ENCODE measurements at places on chromosomes 11 and 22.
A peak's percentile ranks its signal among the peaks of the same experiment; 100 is the strongest.

GRCh38 chr22:41598891-41599635, 9.4 kb upstream of the PMM1 start:
- peaks cover 18% of the 10 kb centered on the region for H3K4me1 ChIP-seq
- peaks cover 19% of the 10 kb centered on the region for H3K36me3 ChIP-seq
- DNase-seq, result no peak

DNA sequence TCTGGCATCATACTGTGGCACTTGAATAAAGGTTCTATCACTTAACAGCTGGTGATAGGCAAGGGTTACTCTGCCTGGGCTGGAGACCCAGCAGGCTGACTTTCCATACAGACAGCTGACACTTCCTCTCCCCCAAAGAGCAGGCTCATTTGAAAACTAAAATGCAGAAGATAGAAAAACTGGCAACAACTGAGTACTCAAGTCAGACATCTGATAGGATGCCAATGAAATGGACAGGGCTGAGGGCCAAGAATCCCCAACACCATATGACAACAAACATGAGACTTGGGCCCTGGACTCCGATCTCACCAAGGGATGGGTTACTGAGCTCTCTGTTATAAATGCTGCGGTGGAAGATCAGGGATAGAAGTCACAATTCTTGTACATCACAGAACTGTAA, 237.2 kb downstream of the LRRC4C start:
- no peak for DNase-seq
- H3K4me1 ChIP-seq, result no peaks in the 10 kb centered on the region
- no peak overlapping the region for H3K27ac ChIP-seq

- no peak overlapping the region for H3K4me3 ChIP-seq
- peak; percentile 12 for DNase-seq
- H3K36me3 ChIP-seq, result no peaks in the 10 kb centered on the region
- no peak overlapping the region for H3K27ac ChIP-seq
Measured at GRCh38 chr22:37133304-37134018, 16.3 kb downstream of the IL2RB start.

GRCh38 chr11:107006076-107006833, 12.0 kb downstream of the GUCY1A2 start:
- no peaks in the 10 kb centered on the region for H3K4me1 ChIP-seq
- no peaks in the 10 kb centered on the region for H3K27me3 ChIP-seq
- H3K27ac ChIP-seq, result no peak overlapping the region

DNA sequence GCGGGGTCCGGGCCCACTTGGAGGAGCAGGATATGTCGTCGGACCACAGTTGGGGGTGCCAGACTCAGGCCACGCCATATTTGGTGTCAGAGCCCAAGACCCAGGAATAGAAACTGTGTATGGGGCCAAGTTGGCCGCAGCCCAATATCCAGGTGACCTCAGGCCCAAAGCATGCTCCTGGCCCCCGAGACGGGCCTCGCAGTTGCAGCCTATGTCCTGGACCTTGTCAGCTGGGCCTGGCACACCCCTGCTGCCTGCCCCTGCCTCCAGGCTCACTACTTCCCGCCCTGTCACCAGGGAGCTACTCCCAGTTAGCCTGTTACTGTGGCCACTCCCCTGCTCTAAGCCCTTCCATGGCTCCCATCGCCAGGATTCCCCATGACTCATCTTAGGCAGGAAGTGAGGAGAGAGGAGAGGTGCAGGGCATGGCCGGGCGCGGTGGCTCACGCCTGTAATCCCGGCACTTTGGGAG, 23.1 kb downstream of the A4GALT start:
- H3K27ac ChIP-seq, result peak overlapping the region; percentile 21
- H3K4me3 ChIP-seq, result no peak overlapping the region
- peak; percentile 77 for DNase-seq
- H3K27me3 ChIP-seq, result no peaks in the 10 kb centered on the region
- no peaks in the 10 kb centered on the region for H3K36me3 ChIP-seq
- H3K4me1 ChIP-seq, result peaks cover 14% of the 10 kb centered on the region

- no peaks in the 10 kb centered on the region for H3K27me3 ChIP-seq
- peak; percentile 25 for DNase-seq
- H3K27ac ChIP-seq, result no peak overlapping the region
- no peak overlapping the region for H3K4me3 ChIP-seq
- H3K4me1 ChIP-seq, result peaks cover 5% of the 10 kb centered on the region
- H3K36me3 ChIP-seq, result no peaks in the 10 kb centered on the region
Measured at GRCh38 chr11:10505278-10506007, 35.5 kb downstream of the RNF141 start.

DNA sequence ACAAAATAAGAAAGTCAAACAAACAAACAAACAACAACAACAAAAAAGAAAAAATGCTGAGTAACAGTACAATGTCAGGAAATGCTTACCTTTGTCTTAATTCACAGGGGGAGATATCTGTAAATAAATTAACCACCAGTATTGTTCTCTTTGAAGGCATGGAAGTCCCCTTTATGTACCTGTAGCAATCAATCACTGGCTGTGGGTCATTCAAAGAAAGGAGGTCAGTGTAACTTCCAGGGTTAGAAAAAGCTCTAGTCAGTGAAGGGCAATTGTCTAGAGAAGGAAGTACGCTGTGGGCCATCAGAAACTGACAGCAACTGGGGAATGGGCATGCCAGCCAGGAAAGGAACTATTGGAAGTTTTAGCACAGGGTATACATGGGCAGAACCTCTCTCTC, 121.5 kb upstream of the LUZP2 start:
- H3K27me3 ChIP-seq, result no peaks in the 10 kb centered on the region
- DNase-seq, result no peak
- no peaks in the 10 kb centered on the region for H3K36me3 ChIP-seq
- H3K27ac ChIP-seq, result no peak overlapping the region

Measured in astrocyte (in vitro differentiated cells and primary cell).